NCI-H2107 (cell line): ENCODE measurements at places on chromosomes 5 and 9.

- no peak for DNase-seq
Measured at GRCh38 chr5:81189875-81190498, 43.1 kb upstream of the CKMT2 start.

- no peak for DNase-seq
Measured at GRCh38 chr9:7118633-7119032, 360.9 kb downstream of the KDM4C start.

GRCh38 chr9:120710110-120710981, 3.9 kb downstream of the MEGF9 start:
- DNase-seq = peak; percentile 24

DNA sequence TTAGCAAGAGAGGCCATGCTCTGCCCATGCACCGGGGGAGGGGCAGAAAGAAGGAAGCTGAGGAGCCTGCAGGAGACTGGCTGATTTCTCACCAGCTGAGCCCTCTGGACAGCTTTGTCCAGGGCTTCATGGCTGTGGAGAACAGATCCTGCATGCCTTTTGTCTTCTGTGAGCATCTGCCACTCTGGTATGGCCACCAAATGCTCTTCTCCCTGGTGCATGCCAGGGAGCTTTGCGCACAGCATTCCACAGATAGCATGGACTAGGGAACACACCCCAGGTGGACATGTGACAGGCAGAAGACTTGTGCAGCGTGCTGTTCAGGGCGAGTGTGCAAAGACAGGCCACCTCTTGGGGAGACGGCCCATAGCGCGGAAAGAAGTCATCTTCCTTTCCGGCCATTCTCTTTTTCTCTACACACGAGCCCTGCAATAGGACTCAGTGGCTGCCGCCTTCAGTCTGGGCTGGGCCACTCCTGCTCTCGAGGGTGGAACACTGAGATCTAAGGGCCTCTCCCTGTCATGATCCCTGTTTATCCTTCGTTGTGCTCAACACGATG, 56.7 kb downstream of the GADD45G start:
- DNase-seq = no peak

- no peak for DNase-seq
Measured at GRCh38 chr9:124254261-124254682, 3.5 kb upstream of the NEK6 start.

GRCh38 chr5:123882965-123883345, 371.0 kb downstream of the CSNK1G3 start:
- DNase-seq = no peak

- DNase-seq = no peak
Measured at GRCh38 chr5:132262882-132263547, 5.5 kb downstream of the PDLIM4 start.

- DNase-seq = no peak
Measured at GRCh38 chr5:177097016-177097985, 10.6 kb downstream of the FGFR4 start.

DNA sequence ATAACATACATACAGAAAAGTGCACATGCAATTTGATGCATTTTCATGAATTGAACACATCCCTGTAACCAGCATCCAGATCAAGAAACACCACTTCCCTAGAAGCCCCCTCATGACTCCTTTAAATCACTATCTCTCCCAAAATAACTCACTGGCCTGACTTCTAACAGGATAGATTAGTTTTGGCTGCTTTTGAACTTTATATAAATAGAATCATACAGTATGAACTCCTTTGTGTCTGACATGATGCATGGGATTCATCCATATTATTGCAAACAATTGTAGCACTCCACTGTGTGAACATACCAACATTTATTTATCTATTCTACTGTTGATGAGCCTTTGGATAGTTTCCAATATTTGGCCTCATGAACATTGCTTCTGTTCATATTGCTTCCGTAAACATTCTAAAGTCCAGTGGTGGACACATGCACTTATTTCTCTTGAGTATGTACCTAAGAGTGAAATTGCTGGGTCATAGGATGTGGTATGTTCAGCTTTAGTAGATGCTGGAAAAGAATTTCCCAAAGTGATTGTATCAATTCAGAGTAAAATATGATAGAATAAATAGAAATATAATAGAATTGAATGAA, 148.7 kb upstream of the GDNF start:
- no peak for DNase-seq
